ENCODE measurements at places on chromosomes 3 and 15.

DNA sequence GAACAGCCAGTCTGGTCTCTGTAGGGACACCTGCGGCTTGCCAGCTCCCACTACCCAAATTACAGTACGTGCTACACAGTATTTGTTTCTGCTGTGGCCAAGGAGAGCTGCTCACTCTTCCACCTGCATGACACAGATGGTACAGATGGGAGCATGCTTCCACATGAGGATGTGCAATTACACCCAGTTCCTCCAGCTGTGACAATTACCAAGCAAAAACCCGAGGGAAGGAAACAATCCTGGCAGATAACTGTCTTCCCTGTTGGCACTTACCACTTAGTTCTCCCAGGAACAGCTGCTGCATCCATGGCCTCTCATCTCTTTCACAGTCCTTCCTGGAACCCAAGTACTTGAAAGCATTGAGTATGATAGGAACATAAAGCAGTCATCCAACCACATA, 34.4 kb downstream of the DET1 start:
- no peak for DNase-seq

GRCh38 chr15:83475551-83475950, 28.4 kb downstream of the SH3GL3 start:
- no peak for DNase-seq

DNA sequence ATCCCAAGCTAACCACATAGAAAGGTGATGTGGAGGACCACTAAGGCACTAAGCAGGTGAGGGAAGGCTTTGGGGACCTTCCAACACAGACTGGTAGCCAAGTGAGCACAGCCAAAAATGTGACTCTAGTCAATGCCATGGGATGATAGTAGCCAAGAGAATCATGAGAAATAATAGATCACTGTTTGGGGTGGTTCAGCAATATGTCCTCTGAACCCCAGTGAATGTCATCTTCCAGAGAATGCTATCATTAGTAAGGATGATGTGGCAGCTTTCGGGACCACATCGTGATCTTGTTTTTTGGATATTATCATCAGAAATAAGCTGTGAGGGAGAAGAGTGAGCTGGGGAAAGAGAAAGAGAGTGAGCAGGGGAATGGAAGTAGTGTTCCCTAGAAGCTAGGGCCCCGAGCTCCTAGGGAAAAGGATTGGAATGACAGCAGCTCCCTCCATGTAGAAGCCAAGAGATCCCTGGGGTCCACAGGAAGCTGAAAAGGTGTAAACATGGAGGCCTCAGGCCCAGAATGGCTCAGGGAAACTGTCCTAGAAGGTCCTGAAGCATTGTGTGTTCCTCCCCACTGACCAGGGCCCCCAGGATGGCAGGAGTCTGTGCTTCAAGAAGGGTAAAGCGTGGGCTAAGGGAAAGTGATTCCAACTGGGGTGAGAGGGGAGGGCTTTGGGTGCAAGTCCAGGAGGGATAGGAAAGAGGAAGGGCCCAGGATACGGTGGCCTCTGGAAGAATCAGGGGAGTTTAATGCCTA, 56.6 kb upstream of the KLF13 start:
- DNase-seq: no peak

DNA sequence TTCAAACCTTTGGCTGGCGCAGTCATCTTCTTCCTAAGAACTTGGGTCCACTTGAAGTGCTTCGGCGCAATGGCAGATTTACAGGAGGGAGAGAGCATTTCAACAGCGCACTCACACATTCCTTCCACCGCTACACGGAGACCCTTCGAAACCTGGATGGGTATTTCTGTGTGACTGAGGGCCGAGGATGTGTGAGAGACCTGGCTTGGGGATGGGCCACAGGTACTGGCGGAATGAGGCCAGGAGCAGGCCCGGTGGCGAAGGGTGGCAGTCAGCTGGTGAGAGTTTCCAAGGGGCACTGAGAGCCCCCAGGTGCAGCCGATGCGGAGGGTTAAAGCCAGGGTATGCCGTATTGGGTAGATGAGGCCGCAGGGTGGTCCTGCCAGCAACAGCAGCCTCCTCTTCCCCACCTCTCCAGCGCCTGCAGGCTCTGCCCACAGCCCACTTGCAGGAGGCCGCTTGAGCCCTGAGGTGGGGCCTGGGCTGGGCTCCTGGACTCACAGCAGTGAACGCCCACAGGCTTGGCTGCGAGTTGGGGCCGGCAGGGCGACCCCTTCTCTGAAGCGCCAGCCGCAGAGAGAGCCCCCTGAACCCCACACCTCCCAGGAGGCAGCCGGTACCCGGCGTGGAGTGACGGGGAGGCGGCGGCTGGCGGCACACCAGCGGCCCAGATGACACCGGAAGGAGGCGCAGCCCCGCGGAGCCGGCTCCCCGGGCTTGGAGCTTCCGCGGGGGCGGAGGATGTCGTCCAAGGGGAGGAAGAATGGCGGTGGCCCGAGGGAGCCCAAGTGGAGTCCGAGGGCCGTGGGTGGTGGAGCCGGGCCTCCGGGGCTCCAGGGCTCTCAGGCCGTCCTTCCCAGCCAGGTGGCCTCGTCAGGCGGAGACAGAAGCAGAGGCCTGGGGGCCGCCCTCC, 166.5 kb downstream of the NSMCE3 start:
- DNase-seq: no peak

DNA sequence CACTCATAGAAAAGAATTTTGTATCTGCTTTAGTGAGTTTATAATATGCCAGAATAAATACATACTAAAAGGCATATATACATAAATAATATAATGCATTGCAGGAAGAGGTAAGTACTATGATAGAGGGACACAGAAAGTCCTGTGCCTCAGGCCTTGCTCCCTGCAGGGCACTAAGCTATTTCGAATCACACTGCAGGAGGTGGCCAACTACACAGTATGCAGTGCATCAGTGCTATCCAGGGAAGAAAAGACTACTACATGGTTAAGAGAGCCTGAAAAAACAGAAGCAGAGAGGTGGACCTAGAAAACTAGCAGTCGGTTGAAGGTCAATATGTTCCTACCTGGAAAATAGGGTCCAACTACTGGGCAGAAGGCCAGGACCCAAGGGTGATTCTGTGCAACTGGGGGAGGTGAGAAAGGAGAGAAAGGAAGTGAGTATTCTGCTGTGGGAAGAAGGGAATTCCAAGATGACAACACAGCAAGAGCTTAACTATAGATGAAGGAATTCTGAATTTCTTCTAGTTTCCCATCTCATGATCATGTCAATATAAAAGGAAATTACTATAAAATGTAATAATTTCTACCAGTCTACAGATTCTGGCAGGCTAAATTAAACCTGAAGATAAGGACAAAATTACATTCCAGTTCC, 218.0 kb downstream of the ZBTB20 start:
- no peak for DNase-seq

- no peak for DNase-seq
Observed at GRCh38 chr3:153273767-153274435, 111.9 kb downstream of the RAP2B start.

DNA sequence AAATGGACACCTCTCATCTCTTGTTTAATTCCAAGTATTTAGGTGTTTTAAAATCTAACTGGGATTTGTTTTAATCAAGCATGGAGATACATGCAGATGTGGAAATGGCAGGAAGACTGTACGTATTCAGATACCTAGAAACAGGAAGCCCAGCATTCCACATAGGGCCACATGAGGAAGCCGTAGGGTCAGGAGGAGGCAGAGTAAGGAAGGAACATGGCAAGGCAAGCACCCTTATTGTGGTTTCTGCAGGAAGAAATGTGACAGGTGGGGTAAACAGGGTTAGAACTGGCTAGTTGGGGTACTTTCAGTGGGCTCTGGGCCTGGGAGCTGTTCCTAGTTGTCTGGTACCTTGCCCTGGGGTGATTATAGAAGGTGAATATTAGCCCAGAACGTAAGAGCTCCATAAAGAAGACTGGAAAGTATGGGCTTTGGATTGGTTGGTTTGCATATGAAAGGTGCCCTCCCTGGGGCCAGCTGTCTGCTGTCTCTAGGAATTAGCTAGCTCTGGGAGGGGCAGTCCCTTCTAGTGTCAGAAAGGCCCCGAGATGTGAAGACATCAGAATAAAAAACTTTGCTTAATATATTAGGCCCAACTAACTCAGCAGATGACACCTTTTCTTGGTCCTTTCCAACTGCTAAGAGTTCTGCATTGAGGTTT, 107.7 kb upstream of the CADPS start:
- no peak for DNase-seq

- no peak for DNase-seq
Observed at GRCh38 chr15:71559616-71560015, 250.7 kb upstream of the NR2E3 start.

GRCh38 chr3:31027191-31027761, 132.8 kb upstream of the GADL1 start:
- no peak for DNase-seq

DNA sequence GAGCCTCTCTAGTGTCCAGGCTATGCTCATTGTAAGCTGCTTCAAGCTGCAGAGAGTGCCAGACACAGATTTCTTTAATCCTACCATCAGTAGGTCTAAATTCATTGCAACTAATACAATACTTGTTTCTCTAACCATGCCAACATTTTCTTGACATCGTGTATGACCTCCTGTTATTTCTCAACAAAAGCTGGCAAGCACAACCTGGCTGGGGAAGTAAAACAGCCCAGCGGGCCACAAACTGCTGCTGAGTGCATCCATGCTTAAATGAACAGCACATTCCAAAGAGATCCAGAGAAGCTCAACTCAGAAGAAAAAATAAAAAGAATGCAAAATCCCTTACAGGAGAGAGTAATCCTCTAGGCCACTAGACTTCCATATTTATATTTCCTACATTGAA, 36.5 kb downstream of the GMNC start:
- DNase-seq: no peak

GRCh38 chr15:84937144-84937543, 44.5 kb upstream of the PDE8A start:
- peak; percentile 8 for DNase-seq
